ENCODE measurements at places on chromosomes 4 and X.

GRCh38 chr4:105625214-105625613 is 72.8 kb downstream of the ARHGEF38 start:
- no peak for DNase-seq

DNA sequence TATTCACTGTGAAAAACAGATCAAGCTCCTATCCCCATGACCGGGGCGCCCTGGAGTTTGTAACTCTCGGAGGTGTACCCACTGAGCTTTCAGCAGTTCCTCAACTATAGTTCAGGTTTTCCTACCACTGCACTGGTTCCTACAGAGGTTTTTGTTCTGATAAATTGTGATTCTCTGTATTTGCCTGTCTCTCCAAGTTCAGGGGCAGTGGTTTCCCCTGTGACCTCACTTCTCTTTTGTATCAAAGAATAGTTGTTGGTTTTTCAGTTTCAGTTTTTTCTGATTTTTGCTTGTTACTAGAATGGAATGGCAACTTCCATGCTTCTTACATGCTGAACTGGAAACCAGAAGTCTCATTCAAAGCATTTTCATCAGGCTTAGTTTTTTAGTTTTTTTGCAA is 56.8 kb upstream of the PLS3 start:
- DNase-seq, result no peak

- DNase-seq, result no peak
These were observed 154.1 kb upstream of the CXCL13 start for GRCh38 chr4:77451530-77451929.

GRCh38 chrX:150455215-150455608 is 92.1 kb downstream of the MAMLD1 start:
- no peak for DNase-seq

DNA sequence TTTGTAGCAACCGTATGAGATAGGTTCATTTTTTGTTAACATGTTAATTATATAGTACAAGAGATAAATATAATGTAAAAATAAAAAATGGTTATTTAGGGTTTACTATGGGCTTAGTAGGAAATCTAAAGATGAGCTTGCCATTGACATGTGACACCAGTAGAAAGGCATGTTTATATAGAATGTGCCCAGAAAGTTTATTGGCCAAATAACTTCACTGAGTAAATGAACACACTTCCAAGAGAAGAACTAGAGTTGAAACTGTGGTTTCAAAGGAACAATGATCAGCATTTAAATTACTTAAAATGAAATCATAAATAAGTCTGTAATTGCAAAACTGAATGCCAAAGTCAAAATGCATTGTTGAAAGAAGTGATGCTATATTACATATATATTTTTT is 503.3 kb downstream of the STPG2 start:
- DNase-seq, result no peak

DNA sequence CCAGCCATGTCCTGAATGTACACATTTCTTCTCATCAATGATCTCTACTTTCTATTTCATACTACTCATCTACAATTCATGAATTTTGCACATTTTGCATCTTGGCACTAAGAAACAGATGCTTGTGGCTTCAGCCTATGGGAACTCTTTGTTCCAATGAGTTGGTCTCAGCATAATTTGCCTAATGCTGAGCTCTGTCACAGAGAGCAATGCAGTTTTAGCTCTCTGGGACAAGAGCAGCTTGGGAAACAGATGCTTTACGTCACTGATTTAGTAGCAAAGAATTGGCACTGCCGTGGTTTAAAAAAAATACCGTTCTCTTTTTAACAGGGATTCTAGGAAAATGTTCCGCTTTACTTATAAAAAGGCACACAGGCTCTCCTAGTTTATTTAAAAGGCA is 162.4 kb downstream of the WDFY3 start:
- DNase-seq, result peak; percentile 84

DNA sequence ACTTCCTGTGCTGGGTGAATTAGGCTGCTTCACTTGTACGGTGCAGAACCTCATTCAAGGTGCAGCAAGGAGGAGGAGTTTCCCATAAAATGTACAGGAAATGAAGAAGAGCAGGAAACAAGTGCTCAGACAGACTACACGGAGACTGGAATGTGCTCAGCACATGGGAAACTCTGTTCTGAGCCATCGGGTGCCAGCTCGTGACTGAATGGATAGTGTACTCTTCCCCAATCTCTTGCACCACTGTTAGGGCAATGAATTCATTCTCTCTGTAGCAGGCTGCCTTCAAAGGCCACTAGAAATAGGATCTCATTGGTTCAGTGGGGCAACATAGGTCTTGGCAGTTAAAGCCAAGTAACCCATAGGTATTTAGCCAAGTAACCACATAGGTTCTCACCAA is 200.0 kb upstream of the LDB2 start:
- DNase-seq, result no peak

GRCh38 chr4:26692014-26692726 is 108.3 kb downstream of the TBC1D19 start:
- DNase-seq, result no peak

DNA sequence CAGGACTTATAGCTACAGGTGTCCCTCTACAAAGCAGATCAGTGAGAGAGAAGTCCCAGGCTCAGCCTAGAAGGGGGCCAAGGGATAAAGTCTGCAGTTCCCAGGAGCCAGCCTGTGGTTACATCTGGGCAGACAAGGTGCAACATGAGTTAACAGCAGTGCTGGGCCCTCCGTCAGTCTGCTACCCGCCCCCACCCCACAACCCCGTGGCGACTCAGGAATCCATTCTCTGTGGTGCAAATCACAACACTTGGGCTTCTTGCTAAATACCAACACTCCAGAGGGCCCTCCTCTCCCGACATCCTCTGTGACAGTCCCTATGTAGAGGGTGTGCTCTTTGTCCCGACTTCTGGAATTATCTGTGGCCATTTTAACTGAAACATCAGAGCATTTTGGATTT is 13.8 kb downstream of the GPM6B start:
- no peak for DNase-seq

GRCh38 chr4:40227284-40227683 is 30.5 kb downstream of the RHOH start:
- no peak for DNase-seq

DNA sequence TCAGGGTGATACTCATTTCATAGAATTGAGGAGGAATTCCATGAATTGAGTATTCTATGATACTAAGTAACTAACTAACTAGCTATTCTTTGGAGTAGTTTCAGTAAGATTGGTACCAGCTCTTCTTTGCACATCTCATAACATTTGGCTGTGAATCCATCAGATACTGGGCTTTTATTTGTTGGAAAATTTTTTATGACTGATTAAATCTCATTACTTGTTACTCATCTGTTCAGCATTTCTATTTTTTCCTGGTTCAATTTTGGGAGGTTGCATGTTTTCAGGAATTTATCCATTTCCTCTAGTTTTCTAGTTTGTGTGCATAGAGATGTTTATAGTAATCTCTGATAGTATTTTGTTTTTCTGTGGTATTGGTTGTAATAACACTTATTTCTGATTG is 70.8 kb upstream of the FREM3 start:
- no peak for DNase-seq

DNA sequence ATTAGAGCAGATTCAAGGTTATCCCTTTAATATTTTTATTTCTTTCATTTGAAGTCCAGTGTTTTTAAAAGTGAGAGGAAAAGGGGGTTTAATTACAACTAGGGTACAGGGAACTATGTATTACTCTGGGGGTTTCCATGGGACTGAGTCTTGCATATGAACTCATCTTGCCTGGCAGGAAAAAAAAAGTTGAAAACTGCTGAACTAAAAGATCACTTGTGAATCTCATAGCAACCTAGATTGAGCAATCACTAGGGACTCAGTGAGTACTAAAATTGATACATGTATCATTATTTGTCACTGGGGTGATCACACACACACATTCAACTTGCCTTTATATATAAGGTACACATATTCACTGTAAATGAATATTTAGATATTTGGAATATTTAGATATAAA is 180.7 kb upstream of the SFRP2 start:
- peak; percentile 71 for DNase-seq

DNA sequence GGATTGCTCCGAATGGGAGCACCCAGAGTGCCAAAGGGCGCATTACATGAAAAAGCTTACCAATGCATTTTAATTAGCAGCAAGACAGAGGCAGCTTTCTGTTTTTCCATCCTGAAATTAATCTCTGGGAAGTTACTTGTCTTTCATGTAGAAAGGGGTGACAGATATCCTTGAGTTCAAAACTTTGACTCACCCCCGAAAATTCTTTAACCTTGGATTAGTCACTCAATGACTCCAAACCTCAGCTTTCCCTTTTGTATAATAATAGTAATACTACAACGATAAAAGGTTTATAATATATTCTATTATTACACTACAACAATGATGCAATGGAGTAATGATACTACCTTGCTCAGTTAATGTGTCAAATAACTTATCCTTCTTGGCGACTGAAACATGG is 126.3 kb downstream of the ADAMTS3 start:
- peak; percentile 36 for DNase-seq

DNA sequence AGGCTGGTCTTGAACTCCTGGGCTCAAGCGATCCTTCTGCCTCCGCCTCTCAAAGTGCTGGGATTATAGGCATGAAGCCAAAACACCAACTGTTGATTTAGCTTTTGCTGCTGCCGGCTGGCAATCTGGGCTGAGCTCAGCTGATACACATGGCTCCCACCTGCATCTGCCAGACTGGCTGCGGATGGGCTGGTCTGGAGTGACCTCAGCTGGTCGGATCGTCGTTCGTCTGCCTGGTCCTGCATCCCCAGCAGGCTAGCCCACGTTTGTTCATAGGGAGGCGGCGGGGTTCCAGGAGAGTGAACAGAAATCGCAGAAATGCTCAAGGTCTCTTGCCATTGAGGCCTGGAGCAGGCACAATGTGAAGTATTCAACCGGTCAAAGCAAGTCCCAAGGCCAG is 74.4 kb upstream of the DDX3X start:
- peak; percentile 47 for DNase-seq

GRCh38 chr4:150106886-150107285 is 28.6 kb downstream of the DCLK2 start:
- DNase-seq, result no peak

- DNase-seq, result peak; percentile 27
These were observed 187.8 kb upstream of the NUDT6 start for GRCh38 chr4:123110147-123110546.

GRCh38 chr4:97374526-97374925 is 768.8 kb downstream of the STPG2 start:
- no peak for DNase-seq

DNA sequence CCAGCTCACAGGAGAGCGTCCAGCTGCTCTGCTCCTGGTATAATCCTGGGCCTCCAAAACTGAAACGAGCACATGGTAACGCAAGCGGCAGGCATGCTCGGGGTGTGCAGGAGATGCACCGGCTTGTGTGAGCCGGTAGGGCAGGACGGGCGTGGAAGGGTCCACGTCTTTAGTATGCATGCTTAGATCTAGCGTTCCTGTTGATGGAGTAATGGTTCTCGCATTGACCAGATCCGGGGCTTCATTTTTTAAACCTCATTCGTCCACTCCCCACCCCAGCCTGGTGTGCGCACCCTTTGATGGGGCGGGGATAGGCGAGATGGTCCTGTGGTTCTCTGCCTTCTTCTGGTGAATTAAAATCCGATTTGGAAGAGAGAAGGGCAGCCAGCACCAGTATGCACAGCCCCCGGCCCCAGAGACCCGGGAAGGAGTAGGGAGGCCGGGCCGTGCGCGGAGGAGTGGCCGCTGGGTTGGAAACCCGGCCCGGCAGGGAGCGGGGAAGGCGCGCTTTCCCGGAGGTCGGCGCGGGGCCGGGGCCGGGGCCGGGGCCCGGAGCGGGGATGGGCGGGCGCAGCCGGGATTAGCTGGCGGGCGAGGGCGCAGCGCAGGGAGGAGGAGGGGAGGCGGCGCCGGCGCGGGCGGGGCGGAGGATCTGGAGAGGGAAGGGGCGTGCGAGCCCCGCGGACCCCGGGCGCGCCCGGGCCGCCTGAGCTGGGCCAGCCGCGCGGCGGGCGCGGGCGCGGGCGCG is 39.9 kb downstream of the FAM149A start:
- DNase-seq, result peak; percentile 40

DNA sequence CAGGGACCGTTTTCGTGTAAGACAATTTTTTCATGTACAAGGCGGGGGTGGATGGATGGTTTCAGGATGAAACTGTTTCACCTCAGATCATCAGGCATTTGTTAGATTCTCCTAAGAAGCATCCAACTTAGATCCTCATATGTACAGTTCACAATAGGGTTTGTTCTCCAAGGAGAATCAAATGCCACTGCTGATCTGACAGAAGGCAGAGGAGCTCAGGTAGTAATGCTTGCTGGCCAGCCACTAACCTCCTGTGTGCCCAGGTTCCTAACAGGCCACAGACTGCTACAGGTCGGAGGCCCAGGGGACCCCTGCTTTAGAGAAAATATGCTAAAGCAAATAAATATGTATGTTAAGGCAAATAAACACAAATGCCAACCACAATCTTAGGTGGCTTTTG is 61.3 kb downstream of the PPP3CA start:
- no peak for DNase-seq

GRCh38 chr4:41361794-41362526 is 105.2 kb downstream of the UCHL1 start:
- DNase-seq, result no peak

- no peak for DNase-seq
These were observed 391.8 kb upstream of the CPXCR1 start for GRCh38 chrX:88355252-88355651.

DNA sequence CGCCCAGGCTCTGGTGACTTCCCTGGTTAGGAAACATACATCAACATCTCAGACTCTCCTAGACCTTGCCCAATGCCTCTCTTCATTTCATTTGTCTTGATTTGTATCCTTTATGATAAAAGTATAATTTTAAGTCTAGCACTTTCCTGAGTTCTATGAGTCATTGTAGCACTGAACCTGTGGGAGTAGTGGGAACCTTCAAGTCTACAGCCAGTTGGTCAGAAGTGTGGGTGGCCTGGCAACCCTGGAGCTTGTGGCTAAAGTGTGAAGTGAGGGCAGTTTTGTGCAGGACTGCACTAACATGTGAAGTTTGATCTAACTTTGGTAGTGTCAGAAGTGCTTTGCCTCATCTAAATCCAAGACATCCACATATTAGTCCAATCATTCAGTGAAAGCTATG is 259.3 kb upstream of the IGFBP7 start:
- DNase-seq, result no peak

- DNase-seq, result peak; percentile 86
These were observed 71.5 kb downstream of the AFF1 start for GRCh38 chr4:87006426-87006675.

GRCh38 chr4:172173206-172173605 is 360.0 kb downstream of the GALNTL6 start:
- DNase-seq, result no peak

DNA sequence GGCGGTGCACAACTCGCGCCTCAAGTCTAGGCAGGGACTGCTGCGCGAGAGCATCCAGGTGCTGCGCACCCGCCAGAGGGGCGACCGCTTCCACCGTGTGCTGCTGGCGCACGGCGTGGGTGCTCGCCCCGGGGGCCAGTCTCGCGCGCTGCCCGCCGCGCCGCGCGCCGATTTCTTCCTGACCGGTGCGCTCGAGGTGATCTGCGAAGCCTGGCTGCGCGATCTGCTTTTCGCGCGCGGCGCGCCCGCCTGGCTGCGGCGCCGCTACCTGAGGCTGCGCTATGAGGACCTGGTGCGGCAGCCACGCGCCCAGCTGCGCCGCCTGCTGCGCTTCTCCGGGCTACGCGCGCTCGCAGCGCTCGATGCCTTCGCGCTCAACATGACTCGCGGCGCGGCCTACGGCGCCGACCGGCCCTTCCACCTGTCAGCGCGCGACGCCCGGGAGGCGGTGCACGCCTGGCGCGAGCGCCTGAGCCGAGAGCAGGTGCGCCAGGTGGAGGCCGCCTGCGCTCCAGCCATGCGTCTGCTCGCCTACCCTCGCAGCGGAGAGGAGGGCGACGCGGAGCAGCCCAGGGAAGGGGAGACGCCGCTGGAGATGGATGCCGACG is 1.3 kb downstream of the CHST7 start:
- DNase-seq, result no peak

- DNase-seq, result no peak
These were observed 1506.3 kb downstream of the ADGRL3 start for GRCh38 chr4:62706423-62706822.

- DNase-seq, result no peak
These were observed 25.2 kb downstream of the P2RY8 start for GRCh38 chrX:1511829-1512228.

Measured in fibroblast of mammary gland (primary cell).